ACHN (cell line): ENCODE measurements at places on chromosomes 5 and 9.

DNA sequence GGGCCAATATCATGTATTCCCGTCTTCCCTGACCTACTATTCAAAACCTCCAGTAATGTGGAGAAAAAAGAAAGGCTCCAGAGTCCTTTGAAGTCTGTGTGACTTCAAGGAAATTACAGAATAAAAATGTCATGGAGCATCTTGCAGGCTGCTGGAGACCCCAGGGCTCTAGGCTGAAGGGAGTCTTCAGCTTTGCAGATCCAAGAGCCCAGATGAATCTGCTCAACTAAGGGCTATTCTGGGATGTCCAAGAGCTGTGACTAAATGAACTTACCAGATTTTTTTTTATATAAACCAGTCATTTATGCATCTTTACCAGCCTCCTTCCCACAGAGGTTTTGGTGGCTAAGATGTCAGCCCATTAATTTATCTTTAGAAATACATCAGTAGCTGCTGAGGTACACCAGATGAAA is 167.3 kb downstream of the MUSK start:
- no peak for DNase-seq

DNA sequence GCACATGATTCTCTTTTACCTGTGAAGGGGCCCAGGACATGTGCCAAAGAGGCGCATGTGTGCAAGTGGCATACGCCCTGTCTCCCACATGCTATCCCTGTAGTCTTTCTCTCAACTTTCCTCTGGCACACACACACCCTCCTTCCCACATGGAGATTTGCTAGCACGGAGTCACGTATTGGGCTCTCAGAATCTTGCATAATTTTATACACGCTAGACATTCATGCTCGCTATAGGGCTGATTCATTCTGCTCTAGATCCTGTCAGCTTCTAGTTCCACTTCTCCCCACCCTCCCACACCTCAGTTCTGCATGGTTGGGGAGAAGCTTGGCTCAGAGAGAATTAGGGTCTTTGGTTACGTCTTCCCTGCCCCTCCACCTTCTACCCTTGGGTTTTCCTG is 72.8 kb downstream of the CD180 start:
- no peak for DNase-seq

DNA sequence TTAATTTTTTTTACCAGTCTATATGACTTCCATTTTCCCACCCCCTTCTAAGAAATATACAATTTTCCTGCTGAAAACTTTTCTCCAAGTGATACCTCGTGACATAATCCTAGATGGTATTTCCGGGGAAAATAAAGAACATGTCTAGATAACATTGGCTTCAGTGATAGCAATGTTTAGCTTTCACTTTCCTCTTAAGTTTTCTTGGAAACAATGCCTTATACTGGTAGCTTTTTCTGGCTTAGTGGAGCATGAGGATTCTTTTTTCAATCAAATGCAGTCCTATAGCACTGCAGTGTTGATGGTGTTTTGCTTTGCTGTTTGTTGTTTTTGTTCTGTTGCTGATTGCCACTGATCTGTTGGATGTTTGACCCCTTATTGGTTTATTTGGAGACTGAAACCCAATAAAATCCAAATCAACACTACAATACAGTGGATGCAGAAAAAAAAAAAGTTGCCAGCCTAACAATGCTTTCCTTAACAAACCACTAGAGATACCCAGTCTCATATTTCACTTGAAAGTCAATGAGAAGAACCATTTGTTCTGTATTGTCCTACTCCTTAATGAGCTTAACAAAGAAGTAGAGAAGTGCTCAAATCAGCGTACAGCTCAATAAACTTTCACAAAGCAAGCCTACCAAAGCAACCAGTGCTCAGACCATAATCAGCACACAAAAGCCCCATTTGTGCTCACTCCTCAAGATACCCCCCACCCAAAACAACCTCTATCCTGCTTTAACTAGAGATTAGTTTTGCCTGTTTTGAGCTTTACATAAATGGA is 74.2 kb upstream of the GRAMD2B start:
- DNase-seq, result no peak

- DNase-seq, result no peak
Observed at GRCh38 chr9:88691091-88691490, 156.1 kb downstream of the NXNL2 start.

DNA sequence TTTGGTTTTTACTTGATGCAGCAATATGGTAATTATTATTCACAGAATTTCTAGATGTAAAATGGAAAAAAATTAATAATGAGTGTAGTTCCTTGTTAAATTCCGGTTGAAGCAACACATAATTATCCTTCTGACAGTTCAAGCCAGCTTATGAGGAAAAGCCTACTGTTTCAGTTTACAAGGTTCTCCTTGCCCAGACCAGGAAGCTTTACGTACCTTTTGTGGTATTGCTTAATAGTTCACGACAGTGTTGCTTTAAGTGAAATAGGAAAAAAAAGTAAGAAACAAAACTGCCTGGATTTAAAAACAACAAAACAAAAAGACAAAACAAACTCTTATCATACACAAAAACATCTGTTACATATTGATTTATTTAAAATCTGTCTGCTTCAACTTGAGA is 547.3 kb upstream of the C9orf72 start:
- no peak for DNase-seq
